ENCODE measurements at places on chromosomes 16 and 17.

GRCh38 chr16:73405851-73406250 is 357.9 kb upstream of the ZFHX3 start:
- no peak for DNase-seq

GRCh38 chr17:8038954-8039610 is at the start of gene ALOX15B:
Gene ALOX15B, plus strand, starts transcription at chr17:8039059. Its CDS starts 97 bp downstream, at chr17:8039156.
- DNase-seq: no peak

DNA sequence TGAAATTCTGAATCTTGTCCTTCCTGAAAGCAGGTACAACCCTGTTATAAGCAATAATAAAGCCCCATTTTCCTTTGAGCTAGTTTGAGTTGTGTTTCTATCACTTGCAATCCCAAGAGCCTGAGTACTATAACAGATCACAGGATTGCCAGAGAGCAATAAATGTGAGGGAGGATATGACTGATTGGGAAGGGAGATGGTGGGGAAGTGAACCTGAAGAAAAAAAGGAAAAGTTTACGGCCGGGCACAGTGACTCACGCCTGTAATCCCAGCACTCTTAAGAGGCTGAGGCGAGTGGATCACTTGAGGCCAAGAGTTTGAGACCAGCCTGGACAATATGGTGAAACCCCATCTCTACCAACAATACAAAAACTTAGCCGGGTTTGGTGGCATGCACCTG is 80.4 kb downstream of the COX10 start:
- peak; percentile 32 for DNase-seq

- DNase-seq: peak; percentile 50
Observed at GRCh38 chr16:27241658-27242057, 26.9 kb downstream of the NSMCE1 start.

GRCh38 chr16:8127070-8127469 is 463.2 kb downstream of the TMEM114 start:
- DNase-seq: no peak

- peak; percentile 61 for DNase-seq
Observed at GRCh38 chr16:29811896-29812665, at the start of gene PRRT2. Gene PRRT2, plus strand, starts transcription at chr16:29812193. Its CDS starts 862 bp downstream, at chr16:29813055.
